Chondrocyte (in vitro differentiated cells): ENCODE measurements at places on chromosomes 5 and 9.

- no peak for DNase-seq
Measured at GRCh38 chr9:135812961-135813360, 94.4 kb downstream of the CAMSAP1 start.

DNA sequence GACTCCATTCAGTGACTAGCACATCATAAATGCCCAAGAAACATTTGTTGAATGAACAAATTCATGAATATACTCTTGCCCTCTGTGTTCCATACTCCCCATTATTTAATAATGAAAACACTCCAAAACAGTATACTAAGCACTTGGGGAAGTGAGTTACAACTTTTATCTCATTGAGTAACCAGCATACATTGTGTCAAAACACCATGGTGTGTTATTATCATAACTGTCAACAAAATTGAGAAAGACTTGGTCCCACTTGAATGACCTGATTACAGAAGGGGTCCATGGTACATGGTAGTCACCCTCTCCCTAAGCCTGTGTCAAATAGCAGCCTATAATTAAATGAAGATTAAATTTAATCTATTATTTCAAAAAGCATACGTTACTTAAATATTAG, 16.2 kb downstream of the ANKH start:
- DNase-seq = no peak

GRCh38 chr5:34409373-34409772, 246.8 kb upstream of the RAI14 start:
- DNase-seq = no peak

- DNase-seq = no peak
Measured at GRCh38 chr5:10724781-10725507, 36.1 kb downstream of the DAP start.

DNA sequence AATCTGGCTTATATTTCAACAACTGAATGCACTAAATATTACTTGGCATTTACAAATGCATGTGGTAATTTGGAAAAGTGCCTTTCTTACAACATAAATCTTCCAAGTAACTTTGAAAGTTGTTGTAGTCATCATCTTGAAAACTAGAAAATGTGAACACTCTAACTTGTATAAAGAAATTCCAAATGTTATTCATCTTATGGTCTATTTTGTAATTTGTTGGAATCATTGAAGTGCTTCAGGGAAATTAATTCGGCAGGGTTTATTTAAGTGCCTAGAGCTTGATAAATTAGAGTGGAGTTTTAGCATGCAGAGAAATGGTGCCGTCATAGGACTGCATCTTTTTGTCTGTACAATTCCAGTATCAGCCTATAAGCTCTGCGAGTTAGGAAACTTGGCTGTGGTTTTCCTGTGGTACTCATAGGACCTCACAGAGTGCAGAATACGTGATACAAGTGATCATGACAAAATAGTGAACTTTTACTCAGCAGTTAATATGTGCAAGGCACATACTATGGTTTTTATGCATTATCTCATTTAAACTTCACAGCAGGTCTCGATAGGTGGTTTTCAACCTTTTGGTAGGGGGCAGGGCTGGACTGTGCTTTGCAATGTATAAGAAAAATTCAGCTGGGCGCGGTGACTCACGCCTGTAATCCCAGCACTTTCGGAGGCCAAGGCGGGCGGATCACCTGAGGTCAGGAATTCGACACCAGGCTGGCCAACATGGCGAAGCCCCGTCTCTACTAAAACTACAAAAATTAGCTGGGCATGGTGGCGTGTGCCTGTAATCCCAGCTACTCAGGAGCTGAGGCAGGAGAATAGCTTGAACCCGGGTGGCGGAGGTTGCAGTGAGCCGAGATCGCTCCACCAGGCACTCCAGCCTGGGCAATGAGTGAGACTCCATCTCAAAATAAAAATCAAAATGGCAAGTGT, 79.6 kb downstream of the RAI14 start:
- no peak for DNase-seq

GRCh38 chr5:37532976-37533740, 154.0 kb downstream of the WDR70 start:
- no peak for DNase-seq

- DNase-seq = no peak
Measured at GRCh38 chr9:130304643-130305042, 39.1 kb downstream of the HMCN2 start.

DNA sequence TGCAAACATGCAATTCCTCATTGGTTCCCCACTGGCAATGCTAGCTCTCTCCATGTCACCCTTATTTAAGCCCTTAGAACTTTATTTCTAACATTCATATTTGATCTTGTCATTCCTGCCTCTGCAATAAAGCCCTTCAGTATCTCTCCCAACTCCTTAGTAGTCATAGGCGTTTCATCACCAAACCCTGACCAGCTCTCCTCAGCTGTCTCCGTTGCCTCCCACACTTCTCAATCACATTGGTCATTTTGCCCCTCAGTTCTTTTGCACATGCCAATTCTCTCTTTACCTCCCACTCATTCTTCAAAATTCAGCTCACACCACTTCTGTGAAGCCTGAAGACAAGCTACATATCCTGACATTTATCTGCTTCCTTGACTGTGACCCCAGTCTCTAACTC, 2.8 kb upstream of the RUSC2 start:
- no peak for DNase-seq

DNA sequence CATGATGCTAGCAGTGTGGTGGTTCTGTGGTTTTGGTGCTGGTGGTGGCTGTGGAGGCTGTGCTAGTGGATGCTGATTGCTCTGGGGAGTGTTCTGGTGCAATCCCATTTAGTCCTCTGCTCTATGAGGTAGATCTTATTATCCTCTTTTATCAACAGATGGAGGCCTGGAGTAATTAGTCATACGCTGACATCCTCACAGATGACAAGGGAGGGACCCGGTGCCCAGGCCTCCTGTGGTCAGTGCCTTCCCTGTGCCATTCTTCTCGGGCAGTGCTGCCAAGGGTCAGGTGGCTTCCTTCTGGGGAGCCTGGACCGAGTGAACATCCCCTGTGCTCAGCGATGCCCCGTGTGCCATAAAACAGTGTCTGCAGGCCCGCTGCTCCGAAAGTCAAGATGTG, 74.5 kb downstream of the COL5A1 start:
- no peak for DNase-seq

- no peak for DNase-seq
Measured at GRCh38 chr9:18629136-18629535, 155.2 kb downstream of the ADAMTSL1 start.

GRCh38 chr9:130309689-130310455, 44.3 kb downstream of the HMCN2 start:
- DNase-seq = peak; percentile 64

DNA sequence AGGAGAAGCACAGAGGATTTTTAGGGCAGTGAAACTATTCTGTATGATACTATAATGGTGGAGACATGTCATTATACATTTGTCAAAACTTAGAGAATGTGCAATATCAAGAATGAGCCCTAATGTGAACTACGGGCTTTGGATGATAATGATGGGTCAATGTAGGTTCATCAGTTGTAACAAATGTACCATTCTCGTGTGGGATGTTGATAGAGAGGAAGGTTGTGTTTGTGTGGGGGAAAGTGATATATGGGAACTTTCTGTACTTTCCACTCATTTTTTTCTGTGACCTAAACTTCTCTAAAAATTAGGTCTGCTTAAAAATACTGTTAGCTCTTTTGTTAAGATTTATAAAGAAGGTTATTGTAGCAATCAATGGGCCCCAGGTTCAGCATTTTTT, 138.9 kb downstream of the SPATA31D1 start:
- DNase-seq = no peak

DNA sequence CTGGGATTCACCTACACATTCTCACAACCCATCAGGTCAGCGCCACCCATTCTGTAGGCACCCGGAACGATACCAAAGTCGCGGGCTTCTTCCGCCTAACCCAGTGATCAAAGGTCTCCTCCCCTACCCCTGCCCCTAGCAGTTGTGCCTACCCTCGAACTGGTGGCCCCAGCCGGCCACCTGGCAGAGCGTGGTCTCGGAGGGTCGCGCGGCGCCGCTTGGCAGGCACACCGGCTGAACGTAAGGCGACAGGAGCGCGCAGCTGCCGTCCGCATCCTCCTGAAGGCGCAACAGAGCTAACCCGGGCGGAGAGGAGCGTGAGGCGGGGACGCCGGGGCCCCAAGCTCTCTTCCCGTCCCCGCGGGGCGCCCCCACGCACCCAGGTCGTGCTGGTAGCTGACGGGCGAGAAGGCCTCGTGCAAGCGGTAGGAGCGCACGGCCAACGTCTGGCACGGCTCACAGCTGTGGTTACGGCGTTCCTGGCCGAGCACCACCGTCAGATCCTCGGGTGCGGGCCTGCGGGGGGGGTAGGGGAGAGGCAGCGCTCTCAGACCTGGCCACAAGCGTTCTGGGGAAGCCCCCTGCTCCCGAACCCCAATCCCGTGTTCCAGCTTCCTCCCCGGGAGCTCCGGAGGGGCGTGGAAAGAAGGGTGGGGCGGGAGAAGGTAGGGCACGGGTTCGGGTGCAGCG, 2.8 kb upstream of the PFN3 start:
- no peak for DNase-seq
